ENCODE measurements at places on chromosomes 5 and 9. TPM values are rescaled to one million over a fixed set of nuclear protein-coding genes. Genes with fewer than 3 reads are reported as not detected.
A peak's percentile ranks its signal among the peaks of the same experiment; 100 is the strongest.

STKLD1 gene
- 1.5 TPM for polyA plus RNA-seq

NIPSNAP3A gene
- 66.2 TPM for polyA plus RNA-seq

DNA sequence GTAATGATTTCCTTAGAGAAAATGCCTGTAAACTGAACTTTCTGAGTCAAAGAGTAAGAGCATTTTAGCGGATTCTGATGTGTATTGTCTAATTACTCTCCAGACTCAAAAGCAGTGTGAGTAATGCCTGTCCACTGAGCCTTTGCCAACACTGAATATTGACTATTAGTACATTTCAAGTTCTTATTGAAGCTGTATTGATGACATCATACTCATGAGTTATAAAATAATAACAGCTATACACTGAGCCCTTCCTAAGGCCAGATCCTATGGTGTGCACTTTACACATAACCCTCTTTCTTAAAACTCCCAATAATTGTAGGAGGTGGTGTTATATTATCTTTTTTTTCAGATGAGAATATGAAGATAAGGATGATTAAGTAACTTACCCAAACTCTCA lies 152.8 kb upstream of the TRPC7 start:
- no peaks in the 10 kb centered on the region for H3K4me1 ChIP-seq
- H3K27ac ChIP-seq, result no peak overlapping the region
- no peak overlapping the region for H3K4me3 ChIP-seq
- DNase-seq, result no peak
- no peaks in the 10 kb centered on the region for H3K27me3 ChIP-seq

DNA sequence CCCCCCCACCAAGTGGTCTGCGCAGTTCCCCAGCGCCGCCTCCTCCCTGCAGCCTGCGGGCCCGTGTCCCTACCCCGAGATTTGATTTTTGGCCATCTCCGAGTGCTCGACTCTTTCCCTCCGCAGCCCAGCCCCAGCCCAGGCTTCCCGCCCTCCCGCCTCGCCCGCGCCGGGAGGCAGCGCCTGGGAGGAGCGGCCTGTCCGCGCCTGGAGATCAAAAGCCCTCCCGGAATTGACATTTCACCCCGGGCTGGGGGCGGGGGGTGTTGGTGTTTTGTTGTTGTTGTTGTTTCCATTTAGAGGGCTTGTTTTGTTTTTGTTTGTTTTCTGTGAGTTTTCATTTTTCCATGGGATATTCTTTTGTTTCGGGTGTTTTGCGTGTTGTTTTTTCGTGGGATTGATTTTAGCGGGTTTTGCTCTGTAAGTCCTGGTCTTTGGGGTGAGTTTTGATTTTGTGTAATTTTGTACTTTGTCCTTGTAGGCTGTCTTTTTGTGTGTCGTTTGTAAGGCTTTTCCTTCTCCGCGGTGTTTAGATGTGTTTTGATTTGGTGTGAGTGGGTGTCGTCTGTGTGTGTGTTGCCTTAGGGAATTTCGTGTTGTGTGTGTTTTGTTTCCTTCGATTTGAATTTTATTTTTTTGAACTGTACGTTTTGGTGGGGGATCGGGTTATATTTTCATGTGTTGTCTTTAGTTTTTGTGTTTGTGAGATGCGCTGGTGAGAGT lies 1.7 kb upstream of the PAX5 start:
- H3K4me1 ChIP-seq, result no peaks in the 10 kb centered on the region
- no peak overlapping the region for H3K27ac ChIP-seq
- H3K4me3 ChIP-seq, result no peak overlapping the region

DNA sequence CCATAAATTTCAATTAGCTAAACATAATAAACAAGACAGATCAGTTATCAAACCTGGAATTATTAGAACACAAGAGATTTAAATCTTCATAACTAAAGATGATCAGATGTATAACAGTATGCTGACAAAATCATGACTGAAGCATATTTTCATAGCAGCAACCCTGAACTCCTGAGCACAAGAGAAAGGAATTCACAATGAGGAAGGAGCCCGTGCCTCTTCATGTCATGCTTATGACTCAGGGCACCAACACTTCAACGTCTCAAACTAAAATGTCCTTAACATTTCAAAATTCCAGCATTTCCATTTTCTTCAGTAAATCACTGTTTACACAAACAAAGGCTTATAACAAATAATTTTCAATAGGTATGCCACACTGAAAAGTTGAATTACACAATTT lies 6.7 kb downstream of the AP3B1 start:
- H3K4me3 ChIP-seq, result peak overlapping the region; percentile 64
- peak overlapping the region; percentile 73 for H3K27ac ChIP-seq
- no peaks in the 10 kb centered on the region for H3K36me3 ChIP-seq
- H3K27me3 ChIP-seq, result no peaks in the 10 kb centered on the region
- DNase-seq, result peak; percentile 94

DNA sequence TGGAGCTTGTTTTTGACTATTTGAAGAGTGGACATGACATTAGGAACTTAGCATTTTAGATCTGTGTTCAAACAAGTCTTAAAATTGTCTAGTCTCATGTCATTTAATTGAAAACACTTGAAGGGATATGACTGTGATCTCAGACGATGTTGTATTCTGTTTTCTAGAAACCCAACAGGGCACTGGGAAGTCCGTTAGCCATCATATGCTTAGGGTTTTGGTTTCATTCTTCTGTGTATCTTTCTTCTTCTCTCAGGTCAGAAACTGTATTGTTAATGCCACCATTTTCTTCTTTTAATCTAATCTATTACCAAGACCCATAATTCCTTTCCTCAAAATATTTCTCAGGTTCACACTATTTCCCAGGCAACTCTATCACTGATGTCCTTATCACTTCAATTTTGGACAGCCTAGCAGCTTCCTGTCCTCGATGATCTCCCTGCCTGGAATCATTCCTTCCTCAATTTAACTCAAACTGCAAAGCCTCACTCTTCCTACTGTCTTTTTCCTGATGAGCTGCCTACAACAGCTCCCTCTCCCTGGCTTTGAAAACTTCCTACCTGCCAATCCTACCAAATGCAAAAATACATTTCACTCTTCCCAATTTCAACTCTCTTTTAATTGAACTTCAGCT lies 77.7 kb downstream of the MEF2C start:
- no peak for DNase-seq
- no peaks in the 10 kb centered on the region for H3K4me1 ChIP-seq
- no peak overlapping the region for H3K4me3 ChIP-seq
- no peaks in the 10 kb centered on the region for H3K36me3 ChIP-seq

- H3K4me1 ChIP-seq, result peaks cover 9% of the 10 kb centered on the region
- no peak overlapping the region for H3K4me3 ChIP-seq
- H3K27ac ChIP-seq, result peak overlapping the region; percentile 74
- no peaks in the 10 kb centered on the region for H3K27me3 ChIP-seq
- peak; percentile 89 for DNase-seq
These were observed 72.0 kb downstream of the PDE8B start for GRCh38 chr5:77282337-77283027.

DNA sequence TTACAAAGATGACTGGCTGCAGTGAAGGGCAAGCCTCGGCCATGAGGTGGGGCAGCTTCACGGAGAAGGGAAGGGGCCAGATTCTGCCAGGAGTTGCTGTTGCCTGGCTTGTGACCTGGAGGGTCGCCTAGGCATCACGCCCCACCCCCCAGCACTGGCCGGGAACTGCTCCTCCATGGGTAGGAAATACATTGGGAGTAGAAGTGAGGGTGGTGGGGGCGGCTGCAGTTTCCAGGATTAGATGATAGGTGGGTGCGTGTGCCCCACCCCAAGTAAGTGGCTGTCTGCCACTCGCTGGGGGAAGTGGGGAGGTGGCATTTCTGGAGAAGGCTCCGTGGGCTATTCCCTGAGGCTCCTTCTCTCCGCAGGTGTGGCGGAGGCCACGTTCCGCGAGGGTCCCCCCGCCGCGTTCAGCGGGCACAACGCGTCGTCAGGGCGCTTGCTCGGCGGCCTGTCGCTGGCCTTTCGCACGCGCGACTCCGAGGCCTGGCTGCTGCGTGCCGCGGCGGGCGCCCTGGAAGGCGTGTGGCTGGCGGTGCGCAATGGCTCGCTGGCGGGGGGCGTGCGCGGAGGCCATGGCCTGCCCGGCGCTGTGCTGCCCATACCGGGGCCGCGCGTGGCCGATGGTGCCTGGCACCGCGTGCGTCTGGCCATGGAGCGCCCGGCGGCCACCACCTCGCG lies 16.9 kb downstream of the CRB2 start:
- H3K36me3 ChIP-seq, result no peaks in the 10 kb centered on the region
- H3K27ac ChIP-seq, result no peak overlapping the region
- H3K4me3 ChIP-seq, result no peak overlapping the region
- no peaks in the 10 kb centered on the region for H3K4me1 ChIP-seq
- H3K27me3 ChIP-seq, result peaks cover 24% of the 10 kb centered on the region
- DNase-seq, result no peak

DNA sequence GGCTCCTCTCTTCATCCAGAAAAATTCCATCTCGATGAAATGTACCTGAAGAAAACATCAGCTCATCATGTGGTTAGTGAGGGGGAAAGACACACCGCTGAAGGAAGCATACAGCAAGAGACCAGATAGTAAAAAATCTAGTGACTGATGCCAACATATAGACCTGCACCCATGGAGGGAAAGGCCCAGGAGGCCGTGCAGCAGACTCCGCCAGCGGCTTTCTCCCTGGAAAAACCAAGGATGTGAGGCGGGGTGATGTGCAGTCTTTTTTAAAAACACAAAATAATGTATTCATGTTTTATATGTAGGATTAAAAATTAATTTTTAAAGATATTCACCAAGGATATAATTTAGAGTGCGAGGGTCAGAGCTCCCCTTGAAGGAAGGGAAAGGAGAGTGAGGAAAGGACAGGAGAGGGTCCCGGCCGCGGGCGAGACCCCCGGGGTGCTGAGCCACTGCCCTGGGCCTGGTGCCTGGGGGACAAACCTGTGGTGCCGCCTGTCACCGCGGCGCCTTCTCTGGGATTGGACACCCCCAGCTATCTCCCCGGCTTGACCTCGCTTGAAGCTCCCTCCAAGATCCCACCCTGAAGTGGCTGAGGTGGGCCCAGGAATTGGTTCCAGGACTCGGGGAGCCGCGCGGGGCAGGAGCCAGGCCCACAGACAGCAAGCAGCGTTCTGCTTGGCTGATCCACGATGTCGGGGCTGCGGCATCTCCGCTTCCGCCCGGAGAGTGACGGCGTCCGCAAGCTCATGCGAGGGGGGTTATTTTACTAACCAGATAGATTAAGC lies 12.1 kb upstream of the UNC5A start:
- H3K27me3 ChIP-seq, result peaks cover 41% of the 10 kb centered on the region
- no peaks in the 10 kb centered on the region for H3K36me3 ChIP-seq
- no peak overlapping the region for H3K4me3 ChIP-seq
- H3K27ac ChIP-seq, result no peak overlapping the region
- H3K4me1 ChIP-seq, result 0 out of 2 replicates have a peak, but pooled peaks cover 3% of the 10 kb centered on the region
- DNase-seq, result no peak

DNA sequence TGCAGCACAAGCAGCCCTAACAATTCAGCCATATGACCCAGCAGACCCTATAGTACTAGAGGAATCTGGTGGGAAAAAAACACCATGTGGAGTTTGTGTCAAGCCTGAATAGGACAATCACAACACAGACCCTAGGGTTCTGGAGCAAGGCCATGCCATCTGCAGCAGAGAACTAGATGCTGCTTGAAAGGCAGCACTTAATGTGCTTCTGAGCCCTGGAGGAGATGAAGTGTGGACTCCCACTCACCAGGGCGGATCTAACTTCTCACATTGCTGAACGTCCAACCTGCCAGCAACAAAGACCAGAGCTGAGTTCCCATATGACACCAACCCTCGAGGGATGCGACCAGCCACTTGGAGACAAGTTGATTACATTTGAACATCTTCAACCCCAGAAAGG lies 43.2 kb downstream of the GABBR2 start:
- H3K27me3 ChIP-seq, result no peaks in the 10 kb centered on the region
- no peaks in the 10 kb centered on the region for H3K4me1 ChIP-seq
- H3K27ac ChIP-seq, result no peak overlapping the region
- no peaks in the 10 kb centered on the region for H3K36me3 ChIP-seq

DNA sequence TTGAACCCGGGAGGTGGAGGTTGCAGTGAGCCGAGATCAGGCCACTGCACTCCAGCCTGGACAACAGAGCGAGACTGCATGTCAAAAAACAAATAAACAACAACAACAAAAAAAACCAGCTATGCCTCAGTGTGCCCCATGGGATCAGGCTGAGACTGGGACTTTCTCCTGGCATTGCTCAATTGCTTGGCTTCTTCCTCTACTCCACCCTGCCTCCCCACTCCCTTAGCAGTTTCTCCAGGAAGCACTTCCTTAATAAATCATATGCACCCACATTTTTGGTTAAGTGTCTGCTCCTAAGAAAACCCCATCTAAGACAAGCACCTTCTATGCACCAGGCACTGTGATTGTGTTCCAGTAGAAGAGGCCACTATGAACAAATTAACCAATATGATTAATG lies 41.0 kb upstream of the TMEM252 start:
- no peak for DNase-seq
- no peak overlapping the region for H3K27ac ChIP-seq
- peaks cover 6% of the 10 kb centered on the region for H3K27me3 ChIP-seq
- H3K4me1 ChIP-seq, result no peaks in the 10 kb centered on the region
- no peaks in the 10 kb centered on the region for H3K36me3 ChIP-seq
- H3K4me3 ChIP-seq, result no peak overlapping the region
